CD4-positive, alpha-beta T cell treated with Interleukin-12 subunit alpha and Interleukin-12 subunit beta, for 1 hour (primary cell): ENCODE measurements at places on chromosomes 13 and 19.

DNA sequence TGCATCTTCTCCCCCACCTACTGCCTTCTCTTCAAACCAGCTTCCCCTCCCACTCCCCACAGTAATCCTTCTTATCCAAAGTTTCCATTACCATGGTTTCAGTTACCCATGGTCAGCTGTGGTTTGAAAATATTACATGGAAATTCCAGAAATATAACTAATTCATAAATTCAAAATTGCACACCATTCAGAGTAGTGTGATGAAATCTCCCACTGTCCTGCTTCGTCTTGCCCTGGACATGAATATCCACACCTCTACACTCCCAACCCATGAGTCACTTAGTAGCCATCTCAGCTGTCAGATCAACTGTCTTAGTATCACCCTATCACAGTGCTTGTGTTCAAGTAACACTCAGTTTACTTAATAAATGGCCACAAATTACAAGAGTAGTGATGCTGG is 3.8 kb upstream of the KCTD12 start:
- no peak for DNase-seq

GRCh38 chr13:97279913-97280312 is 57.8 kb downstream of the MBNL2 start:
- DNase-seq: no peak

GRCh38 chr19:31338069-31338776 is 11.0 kb downstream of the TSHZ3 start:
- peak; percentile 34 for DNase-seq

DNA sequence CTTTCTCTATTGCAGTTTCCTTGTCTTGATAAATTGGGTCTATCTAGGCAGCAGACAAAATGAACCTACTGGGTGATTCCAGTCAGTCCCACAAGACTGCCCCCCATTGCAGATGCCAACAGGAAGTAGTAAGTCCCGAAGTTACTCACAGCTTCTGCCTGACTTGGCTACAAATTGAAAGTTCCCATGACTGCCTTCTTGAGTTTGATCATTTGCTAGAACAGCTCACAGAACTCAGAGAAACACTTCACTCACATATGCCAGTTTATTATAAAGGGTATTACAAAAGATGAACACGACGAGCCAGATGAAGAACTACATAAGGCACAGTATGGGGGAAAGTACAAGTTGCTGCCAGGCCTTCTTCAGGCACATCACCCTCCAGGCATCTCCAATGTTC is 50.0 kb downstream of the TEX26 start:
- DNase-seq: no peak
